Astrocyte (in vitro differentiated cells and primary cell): ENCODE measurements at places on chromosomes 5 and 9.

DNA sequence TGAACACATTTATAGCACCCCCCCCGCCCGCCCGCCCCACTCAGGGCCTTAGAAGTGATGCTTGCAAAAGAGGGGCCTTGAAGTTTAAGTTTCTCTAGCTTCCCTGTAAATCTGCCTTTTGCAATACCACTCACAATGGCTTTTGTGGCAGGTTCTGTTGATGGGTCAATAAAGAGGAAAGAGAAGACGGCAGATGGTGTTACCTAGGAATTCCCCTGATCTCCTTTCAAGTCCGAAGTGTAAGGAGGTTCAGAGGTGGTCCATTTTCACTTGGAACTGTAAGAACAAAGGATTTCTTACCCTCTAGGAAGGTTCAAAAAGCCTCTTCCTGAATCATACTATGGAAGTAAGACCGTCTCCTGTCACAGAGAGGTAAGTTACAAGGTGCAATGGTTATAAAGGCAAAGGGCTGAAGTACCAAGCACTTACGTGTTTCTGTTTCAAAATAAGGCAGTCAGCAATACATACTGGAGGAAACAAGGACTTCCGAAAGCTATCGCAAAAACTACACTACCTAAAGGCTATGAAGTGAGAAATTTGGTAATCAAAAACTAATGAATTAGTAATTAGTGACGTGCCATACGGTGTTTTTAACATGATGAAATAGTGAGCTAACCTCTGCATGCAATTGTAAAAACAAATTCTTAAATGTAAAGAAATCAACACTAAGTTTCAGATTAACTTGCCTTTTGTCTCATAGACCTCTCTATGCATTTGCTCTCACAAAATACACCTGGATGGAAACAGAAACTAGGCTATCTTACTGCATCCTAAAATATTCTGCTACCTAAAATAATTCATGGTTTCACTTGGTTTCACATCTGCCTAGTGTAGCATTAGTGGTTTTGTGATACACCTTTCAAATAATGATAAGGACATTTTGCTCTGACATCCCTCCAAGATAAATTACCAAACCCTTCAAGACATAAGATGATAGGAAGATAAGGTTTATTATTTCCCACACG is 589.4 kb upstream of the FAM174A start:
- no peak for DNase-seq

- DNase-seq: no peak
Measured at GRCh38 chr5:23631302-23632045, 124.1 kb downstream of the PRDM9 start.

- no peak for DNase-seq
Measured at GRCh38 chr9:13960011-13960765, 353.8 kb downstream of the NFIB start.

- no peak for DNase-seq
Measured at GRCh38 chr5:178399701-178400095, 167.1 kb upstream of the PHYKPL start.

DNA sequence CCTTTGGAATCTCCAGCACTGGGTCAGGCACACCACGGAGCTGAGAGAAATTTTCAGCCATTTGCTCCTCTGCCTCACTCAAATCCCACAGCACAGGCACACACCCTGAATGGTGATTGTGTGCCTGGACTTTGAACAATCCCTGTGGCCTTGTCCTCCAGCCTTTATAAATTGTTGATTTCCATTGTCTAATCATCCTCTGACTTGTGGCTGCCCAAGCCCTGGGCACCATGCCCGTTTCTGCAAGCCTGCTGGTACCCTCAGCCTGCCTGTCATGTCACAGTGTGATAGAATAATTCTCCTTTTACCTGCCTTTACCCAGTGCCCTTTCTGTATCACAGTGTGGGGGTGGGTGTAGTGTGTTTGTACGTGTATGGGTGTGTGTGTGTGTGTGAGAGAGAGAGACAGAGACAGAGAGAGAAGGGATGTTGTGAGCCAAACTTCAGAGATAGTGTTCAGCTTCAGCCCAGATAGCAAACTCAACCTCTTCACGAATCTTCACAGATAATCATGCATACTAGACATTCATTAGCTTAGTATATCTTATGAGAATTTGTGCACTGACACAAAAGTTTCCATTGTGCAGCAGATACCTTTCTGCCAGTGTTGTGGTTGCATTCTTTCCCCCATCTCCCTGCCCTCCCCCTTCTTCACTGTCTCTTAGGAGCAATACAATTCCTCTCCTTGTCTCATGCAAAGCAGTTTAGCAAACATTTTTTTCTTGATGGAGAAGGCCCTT is 27.8 kb upstream of the SLC44A1 start:
- DNase-seq: peak; percentile 59

DNA sequence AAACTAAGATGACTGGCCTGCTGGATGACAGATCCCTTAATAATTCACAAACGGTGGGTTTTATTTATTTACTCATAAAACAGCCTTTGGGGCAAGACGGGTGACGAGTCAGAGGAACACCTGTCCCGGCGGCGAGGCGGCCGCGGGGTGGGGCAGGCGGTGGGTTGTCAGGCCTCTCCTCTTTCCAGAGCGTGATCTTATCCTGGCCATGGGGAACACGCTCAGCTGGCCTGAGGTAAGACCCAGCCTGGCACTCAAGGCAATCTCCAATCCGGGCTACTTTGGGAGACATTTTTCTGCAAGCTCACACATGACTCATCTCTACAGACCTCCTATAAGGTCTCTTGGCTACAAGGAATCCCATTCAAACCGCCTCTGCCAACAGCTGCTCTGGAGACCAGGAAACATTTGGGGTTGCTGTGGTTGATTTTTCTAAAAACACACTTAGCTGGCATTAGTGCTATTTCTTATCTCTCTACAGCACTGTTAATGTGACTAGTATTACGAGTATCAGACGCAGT is 6.3 kb downstream of the RAPGEF1 start:
- peak; percentile 99 for DNase-seq

- DNase-seq: no peak
Measured at GRCh38 chr5:7393921-7394799, 1.8 kb upstream of the ADCY2 start.

DNA sequence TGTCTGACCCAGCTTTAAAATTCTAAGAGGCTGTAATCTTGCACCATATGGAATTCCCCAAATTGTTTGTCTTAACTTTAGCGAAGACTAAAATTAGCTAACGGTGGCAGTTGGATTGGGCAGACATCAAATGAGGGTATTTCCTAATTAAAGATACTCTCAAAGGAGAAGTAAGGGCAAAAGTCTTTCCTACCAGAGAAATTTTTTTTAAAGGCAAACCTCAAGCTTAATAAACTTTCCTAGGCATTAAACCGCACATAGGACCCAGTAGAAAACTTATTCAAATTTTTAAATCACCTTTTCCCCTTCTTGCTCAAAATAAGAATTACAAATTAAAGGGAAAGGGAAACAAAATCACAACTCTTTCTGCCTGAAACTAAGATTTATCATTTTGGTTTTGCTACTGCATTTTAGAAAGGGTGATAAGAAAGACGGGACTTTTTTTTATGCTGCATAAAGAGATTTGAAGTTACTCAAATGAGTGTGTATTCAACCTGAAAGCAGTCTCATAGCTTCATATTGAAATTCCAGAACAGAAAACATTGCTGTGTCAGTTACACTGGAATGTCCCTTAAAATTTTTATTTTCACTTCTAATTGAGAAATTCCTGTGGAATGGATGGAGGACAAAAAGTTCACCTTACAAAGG is 189.1 kb upstream of the PTGER4 start:
- no peak for DNase-seq

DNA sequence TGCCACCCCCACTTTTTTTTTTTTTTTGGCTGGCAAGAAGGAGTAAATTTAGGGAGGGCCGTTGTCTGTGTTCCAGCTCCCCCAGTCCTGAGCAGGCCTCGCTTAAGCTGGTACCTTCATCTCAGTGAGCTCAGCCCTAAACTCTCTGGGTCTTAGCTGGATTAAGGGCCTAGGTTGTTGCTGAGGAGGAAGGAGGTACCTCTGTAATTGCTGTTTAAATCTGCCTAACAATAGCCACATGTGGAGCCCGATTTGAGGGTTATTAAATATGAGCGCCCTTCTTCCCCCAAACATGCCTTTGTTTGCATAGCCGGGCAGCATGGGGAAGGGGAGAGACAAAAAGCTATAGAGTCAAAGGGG is 179.0 kb upstream of the PITX1 start:
- DNase-seq: no peak
